Hypothalamus (tissue), 51 donors: ENCODE measurements at places on chromosomes 7 and 10.
A peak's percentile ranks its signal among the peaks of the same experiment; 100 is the strongest.

DNA sequence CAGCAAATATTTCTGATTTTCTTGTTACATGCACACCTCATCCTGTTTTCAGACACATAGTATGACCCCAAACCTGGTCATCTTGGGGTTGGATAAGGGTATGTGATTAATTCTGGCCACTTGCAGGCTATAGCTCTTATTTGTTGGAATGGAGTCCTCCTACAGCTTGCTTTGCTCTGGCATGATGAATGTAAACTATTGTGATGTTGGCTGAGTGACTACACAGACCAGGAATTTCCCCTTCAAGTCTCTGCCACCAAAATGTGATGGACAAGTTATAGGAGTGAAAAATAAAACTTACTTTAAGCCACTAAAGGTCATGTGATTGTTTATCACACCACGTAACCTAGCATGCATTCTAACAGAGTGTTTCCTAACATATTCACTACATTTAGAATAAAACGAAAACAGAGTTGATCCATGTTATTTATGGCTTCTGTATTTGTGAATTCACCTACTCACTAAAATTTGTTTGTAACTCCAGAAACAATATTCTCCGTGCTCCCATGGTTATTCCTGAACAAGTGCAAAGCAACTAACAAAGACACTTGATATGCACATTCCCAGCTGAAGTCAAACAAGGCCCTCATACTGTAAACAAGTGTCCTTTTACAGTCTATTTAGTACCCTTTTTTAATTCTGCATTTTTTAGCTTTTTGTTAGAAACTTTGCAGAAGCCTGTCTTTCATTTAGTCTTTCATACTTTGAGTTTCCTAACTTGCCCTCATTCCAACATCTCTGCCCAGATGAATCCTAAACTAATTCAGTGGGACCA, 599.2 kb upstream of the PCDH15 start:
- no peak for DNase-seq

GRCh38 chr10:50740293-50740648, 535 bp downstream of the ASAH2B start:
- DNase-seq: no peak

- no peak for DNase-seq
Measured at GRCh38 chr7:16293669-16294425, 127.5 kb downstream of the CRPPA start.

GRCh38 chr7:42689626-42690025, 222.2 kb downstream of the C7orf25 start:
- no peak for DNase-seq

- DNase-seq: no peak
Measured at GRCh38 chr10:131692686-131693334, 208.0 kb upstream of the PPP2R2D start.

DNA sequence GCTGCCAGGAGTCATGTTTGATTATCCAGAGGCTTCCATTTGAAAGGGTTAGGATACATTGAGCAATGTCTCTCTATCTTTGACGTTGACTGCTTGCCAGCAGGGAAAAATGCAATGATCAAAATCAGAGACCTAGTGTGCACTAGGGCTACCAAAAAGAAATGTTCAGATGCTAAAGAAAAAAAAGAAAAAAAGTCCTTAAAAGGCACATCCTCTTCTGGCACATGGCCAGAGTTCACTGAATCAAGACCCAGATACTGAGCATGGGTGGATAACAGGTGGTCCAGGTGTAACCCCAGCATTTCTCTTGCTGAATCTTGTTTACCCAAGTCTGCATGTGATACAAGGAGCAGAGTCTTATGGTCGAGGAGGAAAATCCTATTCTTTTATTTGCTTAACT, 899.3 kb downstream of the SORCS3 start:
- DNase-seq: no peak

GRCh38 chr7:131623154-131623553, 66.7 kb upstream of the PODXL start:
- DNase-seq: no peak

- DNase-seq: no peak
Measured at GRCh38 chr10:129849853-129850252, 114.2 kb downstream of the EBF3 start.

- DNase-seq: no peak
Measured at GRCh38 chr10:58367069-58367468, 18.1 kb upstream of the TFAM start.

GRCh38 chr7:90708841-90709317, 112.8 kb downstream of the CDK14 start:
- no peak for DNase-seq

GRCh38 chr7:157662981-157663716, 326.3 kb downstream of the DNAJB6 start:
- DNase-seq: peak; percentile 35

DNA sequence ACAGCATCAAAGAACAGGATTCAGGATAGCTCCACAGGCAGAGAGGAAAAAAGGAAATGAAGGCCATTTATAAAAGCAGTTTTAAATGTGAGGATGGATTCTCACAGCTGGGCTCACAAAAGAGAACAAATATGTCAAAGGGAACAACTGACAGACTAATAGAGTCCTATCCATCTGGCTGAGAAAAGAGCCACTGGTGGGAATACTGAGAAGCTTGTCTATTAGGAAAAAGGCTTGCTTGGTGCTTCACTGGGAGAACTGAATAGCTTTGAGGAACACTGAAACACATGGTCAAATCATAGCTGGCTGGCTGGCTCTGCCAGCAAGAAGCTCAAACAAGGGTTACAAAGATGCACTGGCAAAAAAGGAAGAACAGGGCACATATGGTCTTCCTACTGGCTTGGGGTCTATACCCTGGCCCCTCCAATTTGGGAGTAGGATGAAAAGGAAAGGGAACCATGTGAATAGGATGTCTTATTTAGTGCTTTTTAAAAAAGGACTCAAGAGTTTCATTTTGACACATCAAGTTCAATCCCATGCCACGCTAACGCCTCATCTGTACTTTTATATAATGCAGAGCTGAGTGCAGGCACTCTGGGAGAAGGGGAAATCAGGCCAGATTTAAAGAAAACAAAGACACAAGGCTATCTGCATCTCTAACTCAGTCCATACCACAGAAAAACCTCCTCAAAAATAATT, 44.8 kb upstream of the KCNIP2 start:
- DNase-seq: no peak

DNA sequence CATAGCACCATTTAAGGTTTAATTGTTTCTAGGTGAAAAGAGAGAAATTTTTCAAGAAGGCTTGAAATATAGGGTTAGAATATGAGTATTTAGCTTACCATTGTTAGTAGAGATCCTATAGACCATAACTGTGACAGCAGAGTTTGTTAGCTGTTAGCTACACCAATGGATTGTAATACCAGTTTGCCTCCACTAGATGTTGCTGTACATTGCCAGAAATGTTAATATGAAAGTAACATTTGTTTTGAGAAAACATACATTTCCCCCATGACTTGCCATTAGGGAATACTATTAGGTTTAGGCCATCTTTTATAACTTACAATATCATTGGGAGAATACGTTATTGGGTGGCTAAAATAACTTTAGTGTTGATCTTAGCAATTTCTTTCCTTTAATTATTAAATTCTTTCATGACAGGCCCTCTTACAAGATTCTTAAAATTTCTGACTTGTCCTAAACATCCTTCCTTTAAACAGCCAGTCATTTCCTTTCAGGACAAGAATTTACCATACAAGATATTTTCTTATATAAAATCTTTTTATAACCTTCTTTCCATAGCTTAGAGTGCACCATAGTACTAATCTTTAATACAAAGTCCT, 39.5 kb downstream of the ZNF117 start:
- no peak for DNase-seq

GRCh38 chr10:129945064-129945463, 19.0 kb downstream of the EBF3 start:
- DNase-seq: no peak

GRCh38 chr7:83957333-83957732, 237.3 kb downstream of the SEMA3A start:
- DNase-seq: no peak

DNA sequence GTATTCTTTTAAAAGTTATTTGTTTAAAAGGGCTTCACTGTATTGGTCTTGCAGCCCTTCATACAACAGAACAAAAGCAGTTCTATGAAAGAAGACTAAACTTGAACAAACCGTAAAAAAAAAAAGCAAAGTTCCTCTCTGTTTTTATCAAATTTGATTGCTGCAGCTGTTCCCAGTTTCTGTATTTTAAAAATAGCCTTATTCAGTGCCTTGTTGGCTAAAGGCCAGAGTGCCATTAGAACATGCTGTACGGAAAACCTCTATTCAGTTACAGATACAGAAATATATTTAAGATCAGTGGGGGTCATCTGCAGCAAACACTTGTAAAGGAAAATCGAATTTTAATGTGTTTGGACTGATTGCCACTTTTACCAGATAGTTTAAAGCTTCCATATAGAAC, 207.8 kb upstream of the ETV1 start:
- DNase-seq: no peak

DNA sequence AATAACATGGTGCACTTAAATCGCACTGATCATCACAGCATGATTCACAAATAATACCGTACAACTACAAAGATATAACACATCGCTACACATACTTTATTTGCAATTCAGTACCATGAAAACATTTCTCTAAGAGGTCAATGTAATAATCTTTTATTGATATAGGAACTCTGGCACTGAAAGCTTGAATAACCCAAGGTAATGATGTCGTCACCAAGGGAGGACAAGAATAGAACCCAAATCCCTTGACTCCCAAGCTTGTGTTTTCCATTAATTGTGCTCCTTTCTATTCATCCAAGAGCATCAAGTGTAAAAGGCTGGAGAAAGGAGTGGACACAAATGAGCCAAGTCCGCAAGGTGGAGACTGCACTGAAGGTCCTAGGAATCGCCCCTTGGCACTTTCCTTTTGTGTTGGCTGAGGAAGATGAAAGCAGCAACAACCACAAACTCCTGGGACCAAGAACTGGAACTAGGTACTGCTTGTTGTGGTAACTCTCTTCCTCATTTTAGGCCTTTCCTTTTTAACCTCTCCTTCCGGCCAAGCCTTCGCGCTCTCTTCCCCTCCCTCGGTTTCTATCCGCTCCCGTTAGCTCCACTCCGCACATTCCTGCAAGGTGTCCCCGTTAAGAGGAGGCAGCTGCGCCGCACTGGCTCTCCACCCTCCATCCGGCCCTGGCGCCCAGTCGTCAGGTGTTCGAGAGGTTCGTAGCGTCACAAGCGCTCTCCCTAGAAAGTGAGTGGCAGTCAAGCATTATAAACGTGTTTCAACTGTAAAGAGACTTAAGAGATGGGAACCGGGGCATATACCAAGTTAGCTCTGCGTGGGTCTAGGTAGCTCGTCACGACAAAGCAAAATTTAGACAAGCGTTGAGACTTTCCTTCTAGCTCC, 1.0 kb upstream of the CBLL1 start:
- DNase-seq: peak; percentile 59

DNA sequence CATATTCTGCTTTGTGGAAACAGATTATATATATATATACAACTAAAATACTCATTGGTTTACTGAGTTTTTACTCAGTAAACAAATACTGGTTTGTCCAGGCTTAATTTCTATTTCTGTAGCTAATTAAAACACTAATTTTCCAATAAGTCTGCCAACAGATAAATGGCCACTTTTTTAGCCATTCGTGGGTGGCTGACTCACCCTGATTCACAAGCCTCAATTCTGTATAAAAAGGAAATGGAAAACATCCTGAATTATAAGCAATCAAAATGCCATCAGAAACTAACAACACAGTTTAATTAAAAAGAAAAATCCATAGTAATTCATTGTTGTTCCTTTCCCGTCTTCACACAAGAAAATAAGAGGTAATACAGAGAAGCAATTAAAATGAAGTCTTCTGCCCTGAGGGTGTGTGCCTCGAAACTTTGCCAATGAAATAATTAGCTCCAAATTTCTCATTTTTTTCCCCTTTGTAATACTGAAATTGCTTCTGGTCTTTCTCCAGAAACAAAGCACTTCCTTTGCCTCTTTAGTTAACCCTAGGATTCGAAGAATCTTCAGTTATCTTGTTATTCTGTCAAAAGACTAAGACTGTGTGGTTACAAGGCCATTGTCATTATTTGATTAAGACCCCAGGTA, 118.7 kb upstream of the PTN start:
- DNase-seq: no peak

- DNase-seq: no peak
Measured at GRCh38 chr7:42930889-42931288, 1.1 kb downstream of the PSMA2 start.

- no peak for DNase-seq
Measured at GRCh38 chr10:84008878-84009277, 130.4 kb upstream of the GHITM start.

- DNase-seq: no peak
Measured at GRCh38 chr10:55168343-55168742, 367.3 kb upstream of the PCDH15 start.

DNA sequence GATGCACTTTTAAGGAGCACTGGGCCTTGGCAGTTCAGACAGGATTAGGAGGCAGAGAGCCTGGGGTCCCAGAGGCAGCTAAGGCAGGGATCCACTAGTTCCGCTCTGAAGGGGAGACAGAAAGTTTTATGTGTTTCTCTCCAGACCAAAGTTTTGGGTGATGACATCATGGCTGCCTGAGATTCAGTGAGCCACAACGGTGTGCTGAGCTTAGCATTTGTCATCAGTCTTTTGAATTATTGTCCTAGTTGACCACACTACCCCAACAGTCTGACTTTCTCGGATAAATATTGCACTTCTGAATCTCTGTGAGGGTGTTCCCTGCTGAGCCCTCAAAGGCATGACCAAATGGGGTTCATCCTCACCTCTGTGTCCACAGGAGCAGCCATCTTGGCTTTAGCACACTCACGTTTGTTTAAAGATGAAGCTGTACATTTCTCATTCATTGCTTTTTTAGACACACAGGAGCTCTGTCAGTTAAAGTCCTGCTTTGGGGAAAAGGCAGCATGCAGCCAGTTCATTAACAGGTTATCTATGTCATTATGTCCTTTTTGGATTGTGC, 297.7 kb upstream of the LRGUK start:
- no peak for DNase-seq

GRCh38 chr10:4024027-4024426, 239.0 kb upstream of the KLF6 start:
- no peak for DNase-seq

DNA sequence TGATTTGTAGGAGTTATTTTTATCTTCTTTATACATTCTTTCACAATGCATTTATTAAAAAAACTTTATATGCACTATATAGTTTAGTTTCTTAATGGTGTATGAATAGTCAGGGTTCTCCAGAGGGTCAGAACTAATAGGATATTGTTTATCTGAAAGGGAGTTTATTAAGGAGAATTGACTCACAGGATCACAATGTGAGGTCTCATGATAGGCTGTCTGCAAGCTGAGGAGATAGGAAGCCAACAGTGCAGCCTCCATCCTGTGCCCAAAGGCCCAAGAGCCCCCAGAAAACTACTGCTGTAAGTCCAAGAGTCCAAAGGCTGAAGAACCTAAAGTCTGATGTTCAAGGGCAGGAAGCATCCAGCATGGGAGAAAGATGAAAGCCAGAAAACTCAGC, 192.8 kb upstream of the AHR start:
- DNase-seq: no peak
